ENCODE measurements at places on chromosomes 7 and 10.

- no peak for DNase-seq
Measured at GRCh38 chr7:157964521-157964920, 623.1 kb downstream of the PTPRN2 start.

DNA sequence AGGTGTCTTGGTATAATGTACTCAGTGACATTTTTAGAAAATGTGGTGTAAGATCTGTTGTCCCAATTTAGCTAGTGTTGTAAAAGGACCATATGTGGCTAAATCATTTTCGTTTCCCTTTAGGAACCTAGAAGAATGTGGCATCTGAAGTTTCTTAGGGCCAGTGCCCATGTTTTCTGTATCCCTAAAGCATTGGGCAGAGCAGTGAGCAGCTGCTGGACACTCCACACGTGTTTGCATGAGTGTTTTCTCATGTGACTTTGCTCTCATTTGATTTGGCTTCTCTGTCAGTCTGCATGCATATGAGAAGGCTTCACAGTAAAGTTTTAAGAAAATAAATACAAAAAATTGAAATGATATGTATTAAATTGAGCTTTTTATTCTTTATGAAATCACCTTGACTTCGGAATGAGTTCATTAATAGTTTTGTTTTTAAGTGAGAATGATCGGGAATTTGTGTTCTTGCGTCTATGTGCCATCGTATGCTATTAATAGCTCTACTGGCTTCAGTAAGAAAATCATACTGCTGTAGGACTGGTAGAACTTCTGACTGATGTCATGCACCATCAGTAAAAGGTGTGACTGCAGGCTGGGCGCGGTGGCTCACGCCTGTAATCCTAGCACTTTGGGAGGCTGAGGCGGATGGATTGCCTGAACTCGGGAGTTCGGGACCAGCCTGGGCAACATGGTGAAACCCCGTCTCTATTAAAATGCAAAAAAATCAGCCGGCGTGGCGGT is 61.3 kb downstream of the RBM33 start:
- DNase-seq = no peak

DNA sequence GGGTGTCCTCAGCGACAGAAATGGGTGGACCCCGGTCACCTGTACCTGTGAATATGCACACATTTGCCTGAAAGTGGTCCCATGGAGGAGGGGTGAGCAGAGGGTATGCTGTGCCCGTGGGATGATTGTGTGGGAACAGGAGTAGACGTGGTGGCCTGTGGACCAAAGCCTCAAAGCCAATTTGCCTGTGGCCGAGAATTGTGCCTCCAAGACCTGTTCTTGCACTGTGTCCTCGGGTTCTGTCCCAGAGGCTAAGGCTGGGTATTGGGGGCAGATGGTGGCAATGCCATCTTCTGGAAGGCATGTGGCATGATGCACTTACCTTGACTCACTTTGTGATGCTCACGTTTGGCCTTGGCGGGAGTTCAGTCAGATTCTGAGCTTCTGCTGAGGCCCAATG is 351.0 kb downstream of the TCERG1L start:
- DNase-seq = no peak

DNA sequence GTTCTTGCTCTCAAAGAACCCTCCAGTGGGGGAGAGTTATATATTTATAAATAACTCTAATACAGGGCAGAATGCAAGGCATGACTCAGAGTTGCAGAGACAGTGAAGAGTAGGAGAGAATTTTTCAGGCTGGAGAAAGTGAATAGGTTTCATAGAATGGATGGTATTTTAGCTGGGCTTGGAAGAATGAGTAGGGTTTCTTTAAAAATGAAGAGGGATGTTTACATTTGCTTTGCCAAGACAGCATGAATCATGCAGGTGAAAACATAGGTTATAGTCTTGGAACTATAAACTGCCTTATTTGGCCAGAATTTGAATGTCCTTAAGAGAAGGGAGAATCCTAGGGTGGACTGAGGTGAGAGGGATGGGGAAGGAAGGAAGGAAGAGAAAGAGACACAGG is 124.8 kb downstream of the CPED1 start:
- no peak for DNase-seq

- no peak for DNase-seq
Measured at GRCh38 chr7:78114993-78115392, 316.4 kb downstream of the PHTF2 start.

GRCh38 chr7:83866582-83866981 is 217.6 kb upstream of the SEMA3E start:
- no peak for DNase-seq

GRCh38 chr7:55107946-55108345 is 89.1 kb downstream of the EGFR start:
- DNase-seq = no peak

DNA sequence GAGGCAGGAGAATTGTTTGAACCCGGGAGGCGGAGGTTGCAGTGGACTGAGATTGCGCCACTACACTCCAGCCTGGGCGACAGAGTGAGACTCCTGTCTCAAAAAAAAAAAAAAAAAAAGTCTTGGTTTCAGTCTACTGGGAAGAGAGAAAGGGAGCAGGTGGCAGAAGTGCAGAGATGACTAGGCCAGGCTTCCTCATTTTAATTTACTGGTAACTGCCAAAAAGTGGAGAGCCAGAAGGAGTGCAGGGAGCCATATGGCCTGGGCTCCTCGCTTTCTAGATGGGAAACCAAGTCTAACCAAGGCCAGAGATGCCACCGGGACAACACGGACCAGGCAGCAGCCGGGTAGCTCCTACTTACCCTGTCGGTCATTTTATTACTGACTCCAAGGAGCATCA is 12.2 kb downstream of the SEPHS1 start:
- no peak for DNase-seq

GRCh38 chr10:3217301-3217700 is 44.7 kb upstream of the PITRM1 start:
- DNase-seq = no peak

- DNase-seq = no peak
Measured at GRCh38 chr10:51961401-51961800, 262.0 kb upstream of the CSTF2T start.

DNA sequence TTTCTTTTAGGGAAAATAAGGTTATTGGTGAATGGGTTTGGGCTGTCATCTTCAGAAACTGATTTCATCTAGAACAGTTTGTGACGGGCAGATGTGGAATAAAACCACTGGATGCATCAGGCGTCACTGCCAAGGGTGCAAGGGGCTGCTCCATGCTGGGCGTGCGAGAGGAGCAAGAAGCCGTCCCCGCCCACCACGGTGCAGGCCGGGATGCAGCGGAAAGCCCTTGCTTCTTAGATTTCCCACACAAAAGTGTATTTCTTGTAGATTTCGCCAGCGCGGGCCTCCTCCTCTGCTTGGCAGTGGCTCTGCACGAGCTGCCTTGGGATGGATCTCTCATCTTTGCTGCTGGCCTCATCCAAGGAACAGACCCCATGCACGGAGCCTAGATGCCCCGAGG is 189.3 kb downstream of the CUX1 start:
- no peak for DNase-seq

- DNase-seq = no peak
Measured at GRCh38 chr7:16779051-16779450, 25.5 kb downstream of the TSPAN13 start.

DNA sequence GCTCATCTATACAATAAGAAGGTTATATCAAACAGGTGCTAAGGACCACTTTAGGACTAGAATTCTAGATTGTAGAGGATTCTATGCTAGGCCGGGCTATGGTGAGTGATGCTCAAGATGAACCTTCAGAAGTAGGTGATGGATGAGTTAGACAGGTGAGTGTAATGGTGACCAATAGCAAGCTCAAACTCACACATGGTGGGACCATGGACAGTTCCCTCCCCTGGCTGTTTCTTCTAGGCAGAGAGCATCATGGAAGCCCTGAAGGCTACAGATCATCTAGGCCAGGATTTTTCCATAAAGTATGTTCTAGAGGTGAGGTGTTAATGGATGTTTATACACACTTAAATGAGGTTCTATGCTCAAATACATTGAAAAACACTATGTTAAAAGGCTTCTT is 162.2 kb upstream of the WDR11 start:
- no peak for DNase-seq

DNA sequence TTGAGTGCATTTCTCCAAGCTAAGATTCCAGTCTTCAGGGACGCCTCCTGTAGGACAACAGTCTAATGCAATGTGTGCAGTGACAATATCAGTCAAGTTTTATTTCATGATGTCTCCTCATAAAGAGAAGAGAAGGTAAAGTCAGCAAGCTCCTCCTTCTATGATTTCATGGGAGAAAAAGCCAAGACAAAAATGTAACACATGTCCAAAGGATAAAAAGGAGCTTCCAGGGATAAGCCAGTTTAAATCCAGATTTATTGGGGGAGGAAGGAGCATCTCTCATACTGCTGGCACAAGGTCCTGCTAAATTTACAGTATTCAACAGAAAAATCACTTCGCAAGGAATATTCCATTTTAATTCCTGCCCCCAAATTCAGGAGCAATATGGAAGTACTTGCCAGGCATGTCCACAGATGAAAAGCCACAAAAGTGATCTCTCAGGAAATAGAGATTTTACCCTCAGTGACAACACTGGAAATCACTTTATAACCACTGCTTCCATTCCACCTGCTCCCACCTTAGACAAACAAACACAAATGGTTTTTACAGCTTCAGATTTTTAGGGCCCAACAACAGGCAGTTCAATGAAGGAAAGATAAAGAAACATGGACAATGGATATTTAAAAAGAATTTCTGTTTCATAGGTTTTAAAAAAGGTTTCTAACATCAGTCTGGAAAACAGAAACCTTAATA is 677.5 kb upstream of the C7orf33 start:
- no peak for DNase-seq

DNA sequence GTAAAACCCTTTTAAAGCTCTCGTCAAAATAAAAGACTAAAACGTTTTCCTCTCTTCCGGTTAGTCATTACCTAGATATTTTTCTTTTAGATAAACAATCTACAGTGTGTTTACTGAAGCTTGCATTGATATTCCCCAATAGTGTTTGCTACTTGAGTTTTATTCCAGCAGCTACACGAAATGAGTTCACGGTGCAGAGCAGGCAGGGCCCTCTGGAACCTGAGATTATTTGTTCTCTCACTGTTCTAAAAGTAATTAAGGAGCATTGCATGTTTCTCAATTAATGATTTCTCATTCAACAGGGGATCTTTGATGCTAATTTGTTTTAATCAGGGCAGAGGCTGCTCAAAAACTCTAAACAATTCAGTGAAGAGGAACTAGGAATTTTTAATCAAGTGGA is 319.7 kb downstream of the GFRA1 start:
- no peak for DNase-seq

GRCh38 chr10:99765672-99766301 is 16.7 kb upstream of the ABCC2 start:
- no peak for DNase-seq

DNA sequence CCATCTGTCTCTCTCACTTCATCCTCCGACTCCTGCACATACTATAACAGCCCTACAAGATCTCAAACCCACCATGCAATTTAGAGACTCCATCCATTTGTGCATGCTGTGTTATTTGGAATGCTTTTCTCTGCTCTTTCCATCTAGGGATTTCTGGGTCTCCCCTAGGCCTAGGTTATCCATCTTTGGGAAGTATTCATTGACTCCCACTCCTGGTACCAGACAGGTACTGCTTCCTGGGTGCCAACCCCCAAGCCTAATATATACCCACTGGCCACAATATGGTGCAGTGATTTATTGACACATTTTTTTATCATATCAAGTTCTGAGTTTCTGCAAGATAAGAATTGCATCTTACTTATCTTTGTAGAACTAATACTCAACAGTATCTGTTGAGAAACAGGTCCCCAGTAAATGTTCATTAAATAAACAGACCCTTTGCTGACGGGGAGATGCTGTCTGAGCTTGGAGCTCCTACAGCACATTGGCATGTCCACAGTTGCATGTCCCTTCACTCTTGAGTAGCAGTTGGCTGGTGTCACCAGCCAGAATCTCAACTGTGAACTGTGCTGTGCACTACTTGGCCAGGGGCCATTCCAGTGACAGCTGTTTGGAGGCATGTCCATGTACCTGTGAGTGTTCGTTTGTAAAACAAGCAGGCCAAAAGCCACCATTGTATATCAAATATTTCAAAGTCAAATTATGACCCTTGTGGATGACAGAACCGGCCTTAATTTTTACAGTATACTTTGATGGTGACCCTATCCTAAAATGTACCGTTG is 223.3 kb upstream of the NFE2L3 start:
- DNase-seq = no peak

DNA sequence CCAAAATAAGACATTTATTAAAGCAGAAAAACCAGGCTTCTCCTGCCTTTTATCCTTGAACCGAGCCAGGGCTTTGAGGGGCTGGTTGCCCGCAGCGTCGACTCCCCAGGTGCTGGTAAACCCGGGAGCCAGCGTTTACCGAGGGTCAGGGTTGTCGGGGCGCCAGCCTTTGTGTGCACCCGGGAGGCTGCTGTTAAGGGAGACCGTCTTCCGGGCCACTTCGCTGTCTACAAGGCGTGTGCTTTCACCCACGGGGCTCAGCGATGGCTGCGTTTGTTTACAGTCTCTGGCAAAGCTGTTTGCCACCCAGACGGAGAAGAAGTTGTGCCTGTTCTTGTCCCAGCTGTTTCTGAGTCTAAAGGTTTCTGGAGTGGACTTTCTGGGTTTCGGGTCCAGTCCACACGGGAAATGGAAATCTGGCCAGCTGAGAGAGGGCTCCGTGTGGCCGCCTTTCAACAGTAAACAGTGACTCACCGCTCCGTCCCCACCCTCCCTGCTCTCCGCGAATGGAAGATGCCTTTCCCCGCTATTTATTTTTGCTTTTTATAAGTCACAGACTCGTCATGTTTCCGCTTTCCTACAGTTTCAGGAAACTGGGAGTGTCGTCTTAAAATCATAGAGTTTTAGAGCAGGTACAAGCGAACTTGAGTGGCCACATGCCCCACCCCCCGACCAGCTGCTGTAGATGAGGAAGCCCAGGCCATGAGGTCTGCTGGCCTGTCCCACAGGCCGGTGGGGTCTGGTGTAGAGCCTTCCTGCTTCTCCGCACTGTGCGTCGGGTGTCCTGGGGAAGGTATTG is 2.2 kb downstream of the MAFK start:
- peak; percentile 59 for DNase-seq

DNA sequence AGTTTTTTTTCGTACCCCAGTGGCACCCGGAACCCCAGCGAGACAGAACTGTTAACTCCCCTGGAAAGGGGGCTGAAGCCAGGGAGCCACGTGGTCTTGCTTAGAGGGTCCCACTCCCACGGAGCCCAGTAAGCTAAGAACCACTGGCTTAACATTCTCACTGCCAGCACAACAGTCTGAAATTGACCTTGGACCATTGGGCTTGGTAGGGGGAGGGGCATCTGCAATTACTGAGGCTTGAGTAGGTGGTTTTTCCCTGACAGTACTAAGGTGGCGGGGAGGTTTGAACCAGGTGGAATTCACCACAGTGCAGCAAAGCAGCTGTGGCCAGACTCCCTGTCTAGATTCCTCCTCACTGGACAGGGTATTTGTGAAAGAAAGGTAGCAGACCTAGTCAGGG is 196.5 kb downstream of the ADK start:
- DNase-seq = no peak

DNA sequence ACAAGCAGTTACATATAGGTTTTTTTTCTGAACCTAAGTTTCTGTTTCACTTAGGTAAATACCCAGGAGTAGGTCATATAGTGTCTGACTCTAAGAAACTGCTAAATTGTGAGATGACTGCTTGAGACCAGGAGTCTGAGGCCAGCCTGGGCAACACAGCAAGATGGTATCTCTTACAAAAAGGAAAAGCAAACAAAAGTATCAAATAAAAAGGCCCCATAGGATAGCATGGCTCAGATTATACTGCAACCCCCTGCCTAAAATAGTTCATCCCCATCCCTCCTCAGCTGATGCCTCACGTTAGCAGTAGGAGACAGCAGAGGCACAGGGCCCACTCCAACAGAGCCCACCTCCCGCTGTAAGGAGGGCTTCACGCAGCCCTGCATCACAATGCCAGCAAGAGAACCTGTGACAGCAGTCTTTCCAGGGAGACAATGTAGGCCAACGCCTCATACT is 90.3 kb downstream of the SRPK2 start:
- DNase-seq = no peak

GRCh38 chr10:6275022-6275997 is 72.6 kb downstream of the PFKFB3 start:
- peak; percentile 90 for DNase-seq

All from central memory CD4-positive, alpha-beta T cell (primary cell).